ENCODE measurements at places on chromosomes 1 and 21.
A peak's percentile ranks its signal among the peaks of the same experiment; 100 is the strongest.

- DNase-seq = peak; percentile 37
These were observed 29.7 kb upstream of the PLCH2 start for GRCh38 chr1:2446394-2446793.

- peak; percentile 48 for DNase-seq
These were observed 13.4 kb downstream of the KIF21B start for GRCh38 chr1:201009962-201010645.

- DNase-seq = no peak
These were observed 274.2 kb upstream of the KAZN start for GRCh38 chr1:14324248-14324630.

DNA sequence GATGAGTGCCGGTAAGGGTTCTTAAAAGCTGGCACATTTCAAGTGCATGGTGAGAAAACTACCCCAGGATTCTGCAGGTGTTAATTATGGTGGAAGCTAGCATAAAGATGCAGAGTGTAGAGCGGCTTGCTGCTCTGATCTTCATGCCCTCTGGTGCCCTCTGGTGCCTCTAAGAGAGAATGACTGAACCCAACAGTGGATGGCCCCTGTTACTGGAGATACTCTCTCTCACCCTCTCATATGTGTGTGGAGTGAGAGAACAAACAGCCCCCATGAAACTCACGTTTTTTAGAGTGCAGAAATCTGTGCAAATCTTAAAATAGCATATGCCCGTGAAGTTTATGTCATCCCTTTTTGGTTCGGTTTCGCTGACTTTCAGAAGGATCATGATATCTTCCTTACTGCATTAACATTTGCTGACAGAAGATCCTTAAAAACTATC, 90.0 kb downstream of the GRIK1 start:
- peak; percentile 75 for DNase-seq

DNA sequence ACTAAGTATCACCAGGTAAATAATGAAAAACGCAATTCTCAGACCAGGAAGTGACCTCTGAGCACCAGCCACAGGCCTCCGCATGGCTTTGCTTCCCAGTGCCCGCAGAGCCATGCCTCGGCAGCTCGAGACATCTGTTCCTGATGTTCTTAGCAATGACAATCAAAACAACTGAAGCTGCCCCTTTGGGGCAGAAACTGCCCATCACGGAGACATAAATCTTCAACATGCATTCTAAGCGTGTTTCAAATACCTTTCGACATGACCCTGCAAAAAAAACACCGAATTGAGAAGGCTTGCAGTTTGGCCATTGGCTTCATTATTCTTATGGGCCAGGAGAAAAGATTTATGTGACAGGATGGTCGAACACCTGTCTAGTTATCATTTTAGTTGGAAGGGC, 5.8 kb upstream of the RAP1GAP start:
- DNase-seq = no peak

GRCh38 chr1:156464335-156464734, 36.2 kb downstream of the MEF2D start:
- peak; percentile 51 for DNase-seq

DNA sequence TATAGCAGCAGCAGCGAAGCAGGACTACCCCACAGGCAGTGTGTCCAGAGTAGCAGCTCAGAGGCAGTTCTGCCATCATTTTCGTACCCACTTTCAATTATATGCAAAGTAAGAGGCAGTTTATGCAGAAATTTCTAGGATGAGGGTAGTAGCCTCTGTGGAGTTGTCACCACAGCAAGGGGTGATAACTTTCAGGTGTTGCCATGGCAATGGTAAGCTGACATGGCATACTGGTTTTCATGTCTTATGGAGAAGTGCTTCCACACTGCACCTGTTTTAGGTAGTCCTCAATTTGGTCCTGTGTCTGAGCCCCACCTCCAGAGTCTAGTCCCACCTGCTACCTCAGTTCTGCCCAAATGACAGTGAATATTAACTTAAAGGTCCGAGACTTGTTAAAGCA, 133.3 kb upstream of the SYT6 start:
- no peak for DNase-seq
